ENCODE measurements at places on chromosomes 1 and 21.

DNA sequence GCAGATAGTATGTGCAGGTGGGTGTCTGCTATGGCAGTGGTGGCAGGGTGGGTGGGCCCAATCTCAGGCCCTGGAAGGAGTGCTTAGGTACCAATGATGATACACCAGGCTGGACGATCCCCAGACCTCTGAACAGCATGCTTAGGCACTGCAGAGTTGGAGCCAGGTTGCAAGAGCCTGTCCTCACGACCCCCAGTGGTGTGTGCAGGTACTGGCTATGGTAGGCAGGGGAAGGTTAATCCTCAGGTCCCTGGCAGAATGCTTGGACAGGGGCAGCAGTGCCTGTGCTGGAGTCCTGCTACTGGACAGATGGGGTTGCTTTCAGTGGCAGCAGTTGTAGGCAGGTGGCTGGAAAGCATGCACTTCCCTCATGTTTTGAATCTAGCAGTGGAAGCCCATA, 100.5 kb upstream of the NEK7 start:
- no peak for DNase-seq

DNA sequence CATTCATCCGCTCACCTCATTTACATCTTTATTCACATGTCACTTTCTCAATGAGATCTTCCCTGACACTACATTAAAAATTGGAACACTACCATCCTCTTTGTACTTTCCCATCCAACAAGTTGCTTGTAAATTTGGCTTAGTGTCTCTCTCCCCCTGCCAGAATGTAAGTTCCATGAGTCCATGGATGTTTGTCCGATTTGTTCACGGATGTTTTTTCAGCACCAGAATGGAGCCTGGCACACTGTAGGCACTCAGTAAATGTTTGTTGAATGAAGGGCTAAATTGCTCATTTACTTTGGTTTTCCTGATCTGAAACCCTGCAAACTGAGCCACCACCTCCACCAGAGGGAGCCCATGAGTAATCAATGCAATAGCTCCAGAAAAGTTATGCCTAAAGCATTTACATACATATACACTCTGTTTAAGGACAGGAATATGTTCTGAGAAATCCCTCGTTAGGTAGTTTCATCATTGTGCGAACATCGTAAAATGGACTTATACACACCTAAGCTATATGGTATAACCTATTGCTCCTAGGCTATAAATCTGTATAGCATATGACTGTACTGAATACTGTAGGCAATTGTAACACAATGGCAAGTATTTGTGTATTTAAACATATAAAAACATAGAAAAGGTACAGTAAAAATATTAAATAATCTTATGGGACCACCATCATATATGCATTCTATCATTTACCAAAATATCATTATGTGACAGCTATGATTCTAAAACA, 2.8 kb upstream of the EYA3 start:
- peak; percentile 72 for DNase-seq

GRCh38 chr1:177247623-177248176, 76.9 kb downstream of the BRINP2 start:
- no peak for DNase-seq

- no peak for DNase-seq
These were observed 12.1 kb downstream of the EPHA10 start for GRCh38 chr1:37752583-37753471.

DNA sequence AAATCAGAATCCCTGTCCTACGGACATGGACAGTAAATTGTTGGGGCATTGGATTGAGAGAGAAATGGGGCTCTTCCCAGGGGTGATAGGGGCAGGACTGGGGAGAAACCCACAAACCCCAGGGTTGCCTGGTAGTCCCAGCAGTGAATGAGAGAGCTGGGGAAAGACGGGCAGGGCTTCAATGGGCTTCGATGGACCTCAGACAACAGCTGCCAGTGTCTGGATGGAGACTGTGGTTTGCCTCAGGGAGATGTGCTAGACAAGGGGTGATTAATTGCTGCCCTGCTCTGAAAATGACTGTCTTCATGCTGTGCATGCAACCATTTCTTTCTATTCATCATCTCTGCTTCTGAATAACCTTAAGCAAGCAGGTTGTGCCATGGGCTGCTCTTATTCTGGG, 7.4 kb downstream of the GPR25 start:
- no peak for DNase-seq

DNA sequence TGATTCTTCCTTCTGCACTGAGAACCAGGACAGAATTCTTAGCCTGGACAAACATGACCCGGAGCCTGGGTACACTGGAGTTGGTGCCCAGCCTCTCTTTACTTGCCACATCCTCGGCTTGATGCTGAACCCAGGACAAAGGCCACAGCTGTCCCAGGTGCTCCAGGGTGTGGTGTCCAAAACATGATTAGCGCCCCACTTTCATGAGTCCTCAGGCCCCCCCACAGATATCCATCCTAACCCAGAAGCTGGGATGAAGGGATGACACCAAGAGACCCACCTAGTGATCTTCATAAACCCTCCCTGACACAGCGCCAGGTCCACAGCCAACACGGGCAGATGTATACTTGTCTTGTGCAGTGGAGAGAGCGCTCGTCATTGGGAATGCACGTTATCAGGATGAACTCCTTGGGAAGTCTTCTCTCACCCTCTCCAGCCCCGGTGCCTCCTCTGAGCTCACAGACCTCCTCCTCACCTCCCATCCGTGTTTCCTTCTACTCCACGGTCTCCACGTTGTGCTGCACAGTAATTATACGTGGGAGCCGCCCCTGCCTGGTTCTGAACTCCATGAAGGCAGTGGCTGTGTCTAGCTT, 3.6 kb downstream of the ABCA4 start:
- no peak for DNase-seq

GRCh38 chr1:182715531-182715930, 31.1 kb upstream of the RGS8 start:
- DNase-seq: no peak
